Cortex of kidney (tissue), 1 donor: ENCODE measurements at places on chromosomes 7 and 10.

DNA sequence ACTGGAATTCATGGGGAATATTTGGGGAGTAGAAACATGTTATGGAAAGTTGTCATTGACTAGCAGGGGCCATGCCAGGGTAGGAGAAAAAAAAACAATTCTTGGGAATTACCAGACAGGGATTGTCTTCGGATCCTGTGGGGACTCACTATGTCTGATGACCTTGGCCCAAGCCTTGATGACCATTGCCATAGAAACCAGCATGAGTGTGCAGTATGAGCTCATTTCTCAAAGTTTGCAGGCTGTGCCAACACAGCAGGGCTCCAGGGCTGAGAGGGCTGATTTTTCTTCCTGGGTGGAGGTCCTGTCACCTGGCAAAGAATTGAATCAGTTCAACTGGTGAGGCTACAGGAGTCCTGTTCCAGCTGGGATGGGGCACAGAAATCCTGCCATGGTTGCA is 198.3 kb downstream of the ADRA2A start:
- DNase-seq: no peak

DNA sequence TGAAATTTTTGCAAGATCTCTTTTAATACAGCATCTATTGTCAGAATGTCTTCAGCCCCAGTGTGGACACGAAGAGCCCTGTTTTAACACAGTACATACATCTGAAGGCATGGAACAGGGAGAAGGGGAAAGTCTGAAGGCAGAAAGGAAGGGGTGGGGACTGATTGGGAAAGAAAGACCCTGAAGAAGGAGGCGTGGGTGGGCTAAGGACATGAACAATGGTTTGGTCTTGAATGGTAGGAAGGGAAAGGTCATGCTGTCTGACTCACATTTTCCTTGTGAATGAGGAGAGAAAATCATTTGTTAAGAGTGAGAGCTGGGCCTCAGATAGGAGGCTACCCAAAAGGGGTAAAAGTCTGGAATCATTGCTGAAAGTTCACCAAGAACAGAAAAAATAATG is 297.1 kb downstream of the GALNT17 start:
- no peak for DNase-seq

GRCh38 chr10:52741851-52742250 is 30.7 kb downstream of the MBL2 start:
- DNase-seq: no peak

- no peak for DNase-seq
These were observed 69.5 kb downstream of the NPSR1 start for GRCh38 chr7:34727464-34727995.

DNA sequence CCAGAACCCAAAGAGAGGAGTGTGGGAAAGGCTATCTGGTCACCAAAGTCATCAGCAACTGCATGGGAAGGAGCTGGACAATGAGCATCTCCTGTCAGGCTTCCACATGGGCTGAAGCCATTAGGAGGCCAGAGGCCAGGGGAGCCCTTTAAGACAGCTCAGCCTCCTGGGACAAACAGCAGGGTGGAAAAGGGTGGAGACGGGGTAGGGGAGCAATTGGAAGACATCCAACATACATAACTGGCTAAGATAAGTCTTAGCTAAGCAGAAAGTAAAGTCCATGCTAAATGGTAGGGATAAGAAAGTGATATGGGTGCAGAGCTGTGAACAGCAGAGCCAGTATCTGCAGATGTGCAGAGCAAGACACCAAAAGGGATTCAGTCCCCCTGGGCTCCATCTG is 1.5 kb upstream of the OAT start:
- no peak for DNase-seq

DNA sequence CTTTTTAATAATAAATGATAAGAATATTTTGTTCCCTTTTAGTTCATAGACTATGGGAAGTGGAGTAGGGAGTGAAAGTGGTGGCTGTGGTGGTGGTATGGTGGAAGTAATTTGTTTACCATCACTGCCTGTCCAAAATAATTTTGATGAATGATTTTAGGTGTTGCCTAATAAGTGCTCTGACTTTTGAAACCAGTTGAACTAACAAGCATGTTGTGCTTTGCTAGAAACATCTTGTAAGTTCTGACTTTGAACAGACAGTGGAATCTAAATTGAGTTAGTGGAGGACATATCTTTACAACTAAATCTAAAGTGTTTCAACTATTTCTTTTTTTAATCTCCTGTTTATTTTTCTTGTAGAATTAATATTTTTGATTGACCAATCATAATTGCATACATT is 49.7 kb downstream of the ZEB1 start:
- no peak for DNase-seq

- DNase-seq: no peak
These were observed 66.8 kb upstream of the NEBL start for GRCh38 chr10:20963721-20964595.

DNA sequence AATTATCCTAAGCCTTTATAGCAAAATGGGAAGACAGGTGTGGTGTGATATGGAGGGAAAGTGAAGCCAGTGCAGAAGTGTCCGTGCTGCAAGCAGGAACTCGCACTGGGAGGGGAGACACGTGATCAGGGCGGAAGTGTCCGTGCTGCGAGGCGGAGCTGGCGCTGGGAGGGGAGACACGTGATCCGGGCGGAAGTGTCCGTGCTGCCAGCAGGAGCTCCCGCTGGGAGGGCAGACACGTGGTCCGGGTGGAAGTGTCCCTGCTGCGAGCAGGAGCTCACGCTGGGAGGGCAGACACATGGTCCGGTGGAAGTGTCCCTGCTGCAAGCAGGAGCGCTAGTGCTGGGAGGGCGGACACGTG is 40.5 kb upstream of the PRKAR1B start:
- peak; percentile 61 for DNase-seq

DNA sequence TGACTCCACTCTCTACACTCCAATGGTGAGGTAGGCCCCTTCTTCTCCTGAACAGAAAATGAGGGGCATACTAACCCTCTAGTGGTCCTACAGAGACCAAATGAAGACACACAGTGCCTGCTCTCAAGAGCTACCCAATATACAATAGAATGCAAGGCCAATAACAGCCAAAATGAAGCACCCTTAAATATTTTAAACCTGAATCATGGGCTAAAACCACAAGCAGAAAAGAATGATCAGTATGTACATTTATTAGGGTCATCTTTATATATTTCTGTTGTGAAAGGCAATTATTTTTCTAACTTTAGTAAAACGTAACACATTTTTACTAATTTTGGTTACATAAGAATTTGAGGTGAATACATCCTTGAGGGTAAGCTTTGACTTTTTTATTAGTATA is 49.9 kb upstream of the COL1A2 start:
- DNase-seq: no peak

- DNase-seq: no peak
These were observed 18.3 kb downstream of the SGMS1 start for GRCh38 chr10:50605269-50605950.

GRCh38 chr10:86553213-86553612 is 31.6 kb upstream of the WAPL start:
- no peak for DNase-seq

GRCh38 chr7:97667359-97667758 is 64.5 kb upstream of the TAC1 start:
- DNase-seq: no peak
